ENCODE measurements at places on chromosomes 1 and 21. TPM values are rescaled to one million over a fixed set of nuclear protein-coding genes. Genes with fewer than 3 reads are reported as not detected.

HAO2 gene
- not detected for total RNA-seq

ZNF670 gene
- 3.6 TPM for total RNA-seq

RBP7 gene
- 1.4 TPM for total RNA-seq

SLC9C2 gene
- not detected for total RNA-seq

GPX7 gene
- total RNA-seq: 6.1 TPM

PRDX6 gene
- total RNA-seq: 201 TPM

S100A12 gene
- total RNA-seq: 1.7 TPM

PCAT6 gene
- total RNA-seq: not detected

TMEM240 gene
- total RNA-seq: not detected

MANEAL gene
- 0.78 TPM for total RNA-seq

CLCA4 gene
- 0.15 TPM for total RNA-seq

GLIS1 gene
- total RNA-seq: 0.04 TPM
